Inflammatory macrophage treated with lipopolysaccharide for 1 hour (primary cell): ENCODE measurements at places on chromosomes 16 and 17.

GRCh38 chr17:77677630-77678029 is 280.9 kb upstream of the TNRC6C start:
- no peak for DNase-seq

DNA sequence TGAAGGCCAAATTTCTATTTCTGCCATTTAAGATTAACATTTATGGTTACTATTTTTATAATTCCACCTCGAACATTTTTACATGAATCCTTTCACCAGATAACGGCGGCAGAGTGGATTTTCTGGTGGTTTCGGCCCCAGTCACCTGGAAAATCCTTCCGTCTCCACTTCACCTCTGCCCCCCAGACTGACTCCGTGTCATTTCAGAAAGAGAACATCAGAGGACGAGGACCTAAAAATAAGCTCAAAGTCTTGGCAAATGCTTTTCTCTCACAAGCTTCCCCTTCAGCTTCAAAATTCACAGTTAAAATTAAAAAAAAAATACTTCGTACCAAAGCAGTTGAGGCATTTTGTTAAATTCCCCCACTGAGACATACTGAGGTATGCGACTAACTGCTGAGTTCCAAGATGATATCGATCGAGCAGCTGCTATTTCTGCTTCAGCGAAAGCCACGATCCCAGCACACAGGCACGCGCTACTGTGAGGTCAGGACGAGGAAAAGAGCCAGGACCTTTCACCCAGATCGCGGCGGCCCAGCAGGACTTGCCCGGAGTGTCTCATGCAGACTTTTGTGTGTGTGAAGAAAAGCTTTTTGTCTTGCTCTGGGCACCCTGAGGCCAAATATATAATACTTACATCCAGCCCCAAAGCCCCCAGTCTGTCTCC is 36.8 kb downstream of the ASPA start:
- no peak for DNase-seq

DNA sequence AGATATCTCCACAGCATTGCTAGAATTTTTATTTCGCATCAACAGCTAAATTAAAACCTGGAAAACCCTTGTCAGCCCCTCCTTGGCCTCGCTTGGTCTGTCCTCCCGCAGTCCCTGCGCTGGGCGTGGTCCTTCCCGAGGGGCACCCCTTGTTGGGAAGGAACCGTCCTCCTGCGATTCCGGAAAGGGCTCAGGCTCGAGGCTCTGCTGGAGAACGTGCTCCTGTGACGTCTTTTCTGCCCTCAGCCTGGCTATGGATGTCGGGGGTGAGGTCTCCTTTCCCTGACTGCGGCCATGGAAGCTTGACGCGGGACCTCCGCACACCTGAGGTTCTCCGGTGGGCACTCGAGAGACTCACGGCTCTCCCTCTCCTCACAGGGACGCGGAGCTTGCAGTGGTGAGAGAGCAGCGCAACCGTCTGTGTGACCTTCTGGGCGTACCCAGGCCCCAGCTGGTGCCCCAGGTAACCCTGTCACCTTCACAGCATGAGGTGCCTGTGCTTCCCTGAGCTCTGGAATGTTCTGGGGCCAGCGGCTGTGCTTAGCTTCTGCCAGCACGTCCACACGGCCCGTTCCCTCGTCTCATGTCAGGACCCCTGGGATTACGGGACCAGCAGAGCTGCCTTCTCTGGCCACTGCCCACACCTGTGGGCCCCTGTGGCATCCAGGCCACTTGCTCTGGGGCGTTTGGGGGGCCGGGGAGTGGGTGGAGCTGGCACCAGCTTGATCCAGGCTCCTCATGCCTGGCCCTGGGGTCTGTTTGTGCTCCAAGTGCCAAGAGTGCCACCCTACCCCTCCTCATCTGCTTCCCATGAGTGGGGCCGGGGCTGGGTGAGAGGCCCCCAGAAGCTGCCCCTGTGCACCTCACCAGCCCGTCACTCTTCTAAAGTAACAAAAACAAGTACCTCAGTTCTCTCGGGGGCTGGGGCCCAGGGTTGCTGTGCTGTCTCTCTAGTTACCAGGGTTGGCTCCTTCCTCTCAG is 101.5 kb upstream of the ZNF750 start:
- no peak for DNase-seq

DNA sequence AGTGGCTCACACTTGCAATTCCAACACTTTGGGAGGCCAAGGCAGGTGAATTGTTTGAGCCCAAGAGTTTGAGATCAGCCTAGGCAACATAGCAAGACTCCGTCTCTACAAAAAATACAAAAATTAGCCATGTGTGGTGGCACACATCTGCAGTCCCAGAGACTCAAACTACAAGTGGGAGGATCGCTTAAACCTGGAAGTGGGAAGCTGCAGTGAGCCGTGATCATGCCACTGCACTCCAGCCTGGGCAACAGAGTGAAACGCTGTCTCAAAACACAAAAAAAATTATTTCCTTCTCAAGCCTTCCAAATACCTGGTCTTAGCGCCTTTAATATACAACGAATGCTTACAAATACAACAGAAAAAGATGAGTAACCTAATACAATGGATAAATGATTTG is 19.7 kb upstream of the CBX2 start:
- DNase-seq: no peak

DNA sequence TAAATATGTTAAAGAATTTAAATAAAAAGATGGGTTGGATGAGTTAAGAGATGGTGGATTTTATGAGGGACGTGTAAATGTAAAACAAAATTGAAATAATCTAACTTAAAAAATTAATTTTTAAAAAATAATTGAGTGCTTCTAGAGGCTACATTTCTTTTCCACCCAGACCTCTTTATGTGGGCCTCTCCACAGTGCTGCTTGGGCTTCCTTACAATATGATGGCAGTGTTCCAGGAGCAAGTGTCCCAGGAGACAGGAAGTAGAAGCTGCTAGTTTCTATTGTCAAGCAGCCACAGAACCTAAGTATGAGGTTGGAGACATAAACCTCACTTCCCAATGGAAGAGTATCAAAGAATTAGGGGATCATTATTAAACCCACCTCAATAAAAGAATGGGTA is 205.7 kb upstream of the CPHXL start:
- no peak for DNase-seq

DNA sequence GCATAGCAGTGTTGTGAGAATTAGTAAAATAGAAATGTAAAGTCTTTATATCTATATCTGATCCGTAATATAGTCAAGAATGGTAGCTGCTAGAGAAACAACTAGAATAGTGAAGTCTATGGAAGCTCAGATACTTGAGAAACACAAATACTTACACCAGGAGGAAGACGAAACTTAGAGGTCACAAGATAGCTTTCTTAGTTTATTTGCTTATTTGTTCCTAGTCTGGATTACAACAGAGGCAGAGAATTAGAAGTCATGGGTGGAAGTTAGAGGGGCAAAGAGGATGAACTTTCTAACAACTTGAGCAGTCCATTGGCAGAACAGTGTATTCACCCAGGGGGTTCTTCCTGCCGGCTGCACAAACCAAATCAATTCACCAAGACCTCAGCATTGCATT is 13.9 kb downstream of the GNGT2 start:
- DNase-seq: peak; percentile 59

DNA sequence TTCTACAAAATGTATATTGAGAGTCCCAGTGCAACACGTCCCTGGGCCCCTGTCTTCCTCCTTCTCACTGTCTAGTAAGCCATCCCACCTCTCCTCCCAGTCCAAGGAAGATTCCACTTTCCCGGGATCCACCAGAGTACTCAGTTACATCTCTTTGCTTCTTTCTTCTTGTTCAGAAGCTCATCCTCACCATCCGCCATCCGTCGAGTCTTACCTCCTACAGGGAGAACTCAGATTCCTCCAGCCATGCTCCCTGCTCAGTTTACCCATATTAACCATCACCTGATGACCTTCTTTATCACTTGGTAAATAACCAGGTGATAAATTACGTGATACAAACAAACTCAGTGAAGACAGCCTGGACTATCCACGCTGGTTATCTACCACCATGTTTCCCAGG is 57.1 kb downstream of the CYTH1 start:
- DNase-seq: no peak

GRCh38 chr17:46212634-46213435 is 19.6 kb upstream of the KANSL1 start:
- DNase-seq: peak; percentile 76

DNA sequence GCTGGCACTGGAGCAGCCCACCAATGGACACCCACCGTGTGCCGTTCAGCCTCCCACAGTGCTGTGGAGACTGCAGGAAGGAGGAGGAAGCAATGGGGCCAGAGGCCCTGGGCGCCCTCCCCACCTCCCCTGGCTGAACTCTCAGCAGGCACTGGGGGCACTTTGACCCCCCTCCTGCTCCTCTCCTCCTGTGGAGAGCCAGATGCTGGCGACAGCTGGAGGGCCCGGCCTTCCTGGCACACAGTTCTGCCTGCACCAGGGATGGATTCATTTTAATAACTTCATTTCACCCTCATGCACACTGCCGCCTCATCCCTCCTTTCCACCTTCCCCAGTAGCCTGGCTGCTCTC is 6.0 kb downstream of the NXPH3 start:
- DNase-seq: no peak

DNA sequence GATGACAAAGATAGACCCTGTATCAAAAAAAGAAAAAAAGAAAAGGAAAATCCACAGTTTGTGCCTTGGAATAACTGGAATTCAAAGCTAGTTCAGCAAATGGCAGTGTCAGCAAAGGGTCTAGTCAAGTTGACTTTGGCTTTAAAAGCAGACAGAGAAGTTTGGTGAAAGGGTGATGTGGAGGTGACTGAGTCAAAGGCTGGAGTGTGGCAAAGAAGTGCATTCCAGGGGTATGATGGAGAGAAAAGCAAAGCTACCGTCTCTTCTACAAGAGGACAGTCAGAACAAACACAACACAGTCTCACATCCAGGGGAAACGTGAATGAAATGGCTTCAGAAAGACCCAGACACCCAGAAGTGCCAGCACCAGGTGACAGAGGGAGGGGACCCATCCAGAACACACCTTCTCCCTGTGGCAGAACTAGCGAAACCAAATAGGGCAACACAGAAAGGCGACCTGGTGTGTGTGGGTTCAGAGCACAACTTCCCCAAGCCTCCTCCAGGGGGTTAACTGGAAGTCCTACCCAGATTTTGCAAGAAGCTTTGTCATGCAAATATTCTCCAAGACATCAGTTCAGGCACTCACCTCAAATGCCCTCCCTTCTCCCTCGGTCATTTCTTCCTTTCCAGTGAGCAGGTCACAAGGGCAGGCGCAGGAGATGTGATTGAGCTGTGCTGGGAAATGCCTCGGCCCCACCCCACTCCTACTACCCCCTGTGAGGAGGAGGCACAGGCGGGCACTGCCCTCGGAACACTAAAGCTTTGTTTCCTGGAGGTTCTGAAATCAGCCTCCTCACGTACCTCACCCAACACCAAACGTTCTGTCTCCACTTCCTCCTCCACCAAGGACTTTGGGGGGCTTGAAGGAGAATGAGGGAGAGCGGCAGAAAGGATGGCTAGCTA is 481.9 kb downstream of the SOX9 start:
- peak; percentile 89 for DNase-seq

DNA sequence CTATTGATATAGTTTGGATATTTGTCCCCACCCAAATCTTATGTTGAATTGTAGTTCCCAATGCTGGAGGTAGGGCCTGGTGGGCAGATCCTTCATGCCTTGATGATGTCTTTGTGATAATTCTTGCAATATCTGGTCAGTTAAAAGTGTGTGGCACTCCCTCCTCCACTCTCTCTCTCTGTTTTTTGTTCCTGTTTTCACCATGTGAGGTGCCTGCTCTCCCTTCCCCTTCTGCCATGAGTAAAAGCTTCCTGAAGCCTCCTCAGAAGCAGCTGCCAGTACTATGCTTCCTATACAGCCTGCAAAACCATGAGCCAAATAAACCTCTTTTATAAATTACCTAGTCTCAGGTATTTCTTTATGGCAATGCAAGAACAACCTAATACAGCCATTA is 47.3 kb downstream of the TOM1L2 start:
- no peak for DNase-seq

DNA sequence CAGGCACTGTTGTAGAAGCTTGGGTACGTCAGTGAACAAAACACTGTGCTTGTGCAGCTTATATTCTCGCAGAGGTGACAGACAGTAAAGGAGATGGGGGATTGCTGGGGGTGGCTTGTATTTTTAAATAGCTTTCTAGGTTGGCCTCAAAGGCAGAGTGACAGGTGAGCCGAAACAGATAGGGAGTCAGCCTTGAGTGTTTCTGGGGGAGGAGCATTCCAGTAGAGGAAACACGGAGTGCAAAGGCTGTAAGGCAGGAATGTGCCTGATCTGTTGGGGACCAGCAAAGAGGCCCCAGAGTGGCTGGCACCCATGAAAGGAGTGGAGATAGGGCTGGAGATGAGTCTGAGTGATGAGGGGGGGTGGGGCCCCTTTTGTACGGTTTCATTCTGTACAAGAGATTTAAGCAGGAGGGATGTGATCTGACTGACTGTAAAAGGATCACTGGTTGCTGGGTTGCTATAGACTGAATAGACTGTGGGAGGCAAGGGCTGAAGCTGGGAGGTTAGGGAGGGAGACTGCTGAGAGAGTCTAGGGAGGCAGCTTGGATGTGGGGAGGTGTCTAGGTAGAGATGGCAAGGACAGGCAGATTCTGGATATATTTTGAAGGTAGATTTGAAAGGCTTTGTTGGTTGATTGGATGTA is 15.2 kb downstream of the NUP93 start:
- no peak for DNase-seq

- DNase-seq: peak; percentile 70
Observed at GRCh38 chr17:7837408-7838088, 3.5 kb downstream of the KDM6B start.

GRCh38 chr17:8359769-8360168 is 16.7 kb downstream of the KRABD2 start:
- no peak for DNase-seq

GRCh38 chr16:31351942-31352325 is 3.0 kb upstream of the ITGAX start:
- DNase-seq: peak; percentile 97

GRCh38 chr17:69235338-69236058 is 6.9 kb upstream of the ABCA10 start:
- DNase-seq: peak; percentile 99
